Right lung (tissue), 10 donors: ENCODE measurements at places on chromosomes 3 and 15. TPM values are rescaled to one million over a fixed set of nuclear protein-coding genes. Genes with fewer than 3 reads are reported as not detected.

DNA sequence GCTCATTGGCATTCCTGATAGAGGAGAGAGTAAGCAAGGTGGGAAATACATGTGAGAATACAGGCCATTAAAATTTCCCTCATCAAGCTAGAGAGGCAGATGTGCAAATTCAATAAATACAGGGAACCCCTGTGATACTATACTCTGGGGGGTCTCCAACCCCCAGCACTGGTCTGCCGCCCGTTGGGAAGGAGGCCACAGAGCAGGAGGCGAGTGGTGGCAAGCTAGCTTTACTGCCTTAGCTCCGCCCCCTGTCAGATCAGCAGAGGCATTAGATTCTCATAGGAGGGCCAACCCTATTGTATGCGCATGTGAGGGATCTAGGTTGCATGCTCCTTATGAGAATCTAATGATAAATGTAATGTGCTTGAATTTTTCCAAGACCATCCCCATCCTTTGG, 97.1 kb upstream of the PLSCR5 start:
- no peak for DNase-seq

The STAB1 gene
- 43.4 TPM for polyA plus RNA-seq

DNA sequence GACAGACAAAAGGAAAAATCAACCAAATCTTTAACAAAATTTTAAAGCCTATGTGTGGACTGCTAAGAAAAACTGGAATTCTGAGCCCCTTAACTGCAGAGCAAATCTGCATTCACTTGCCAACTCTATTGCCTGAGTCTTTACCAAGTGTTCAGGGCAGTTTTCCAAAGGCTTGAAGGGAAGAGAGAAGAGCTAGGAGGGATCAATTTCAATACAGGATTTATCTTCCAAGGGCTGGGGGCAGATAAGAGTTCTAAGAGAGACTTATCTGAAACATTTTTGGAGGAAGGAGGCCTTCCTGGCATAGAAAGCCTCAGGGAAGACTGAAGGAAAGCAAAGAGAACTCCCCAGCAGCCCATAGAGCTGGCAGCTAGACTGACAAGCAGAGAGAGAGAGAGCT, 31.4 kb upstream of the LSAMP start:
- DNase-seq: no peak

The SLC22A14 gene
- polyA plus RNA-seq: 0.12 TPM

DNA sequence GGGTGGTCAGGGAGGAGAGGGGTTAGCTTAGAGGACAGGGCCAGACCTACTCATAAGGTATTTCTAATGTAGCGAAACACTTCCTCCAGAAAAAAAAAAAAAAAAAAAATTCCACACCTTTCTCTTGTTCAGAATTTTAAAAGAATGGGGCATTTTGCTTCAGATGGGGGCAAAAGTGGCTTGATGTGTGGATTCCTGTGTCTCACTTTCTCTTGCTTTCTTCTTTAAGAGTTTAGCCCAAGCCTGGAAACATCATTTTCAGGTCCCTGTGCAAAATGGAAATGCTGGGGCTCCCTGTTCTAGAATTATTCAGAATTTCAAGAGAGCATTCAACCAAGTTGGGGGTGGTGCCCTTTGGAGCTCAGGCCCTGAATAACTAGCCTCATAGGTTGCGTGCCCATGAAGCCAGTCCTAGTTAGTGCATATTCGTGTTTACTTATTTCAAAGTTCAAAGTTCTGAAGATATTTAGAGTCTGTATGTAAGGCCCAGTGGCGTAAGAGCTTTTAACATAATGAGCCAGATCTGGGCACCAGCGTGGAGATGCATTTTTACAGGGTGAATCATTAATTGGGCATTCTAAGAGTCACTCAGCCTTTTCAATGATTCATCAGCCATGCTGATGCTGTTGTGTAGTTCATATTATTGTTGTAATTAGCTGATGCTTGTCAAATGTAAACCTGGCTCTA, 104.5 kb downstream of the RPLP1 start:
- DNase-seq: no peak

DNA sequence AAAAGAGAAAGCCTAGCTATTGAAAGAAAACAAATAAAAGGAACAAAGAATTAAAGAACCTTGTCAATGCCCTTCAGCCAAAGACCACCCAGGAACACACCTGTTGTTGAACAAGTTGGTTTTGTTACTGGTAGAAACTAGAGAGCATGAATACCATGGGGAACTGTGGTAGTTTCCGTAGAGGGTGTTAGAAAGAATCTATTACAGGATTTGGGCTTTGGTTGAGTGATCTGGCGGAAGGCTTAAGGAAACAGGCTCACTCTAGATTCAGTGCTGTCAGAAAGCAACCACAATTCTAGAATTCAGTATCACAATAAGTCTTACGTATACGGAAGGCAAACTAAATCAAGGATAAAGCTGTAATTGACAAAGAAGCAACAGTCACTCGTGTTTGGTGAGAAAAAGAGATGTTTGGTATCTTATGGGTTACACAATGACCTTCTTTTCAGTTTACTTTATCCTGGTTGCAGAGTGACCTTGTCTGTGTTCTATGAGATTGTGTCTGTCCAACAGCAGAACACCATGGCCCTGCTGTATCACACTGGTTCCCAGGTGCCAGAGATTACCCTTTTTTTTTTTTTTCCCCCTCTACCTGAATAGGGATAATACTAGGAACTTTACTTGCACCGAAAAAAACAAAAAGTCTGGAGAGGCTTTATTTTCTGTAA, 265.9 kb downstream of the SHQ1 start:
- DNase-seq: no peak

- no peak for DNase-seq
These were observed 230.8 kb downstream of the CGGBP1 start for GRCh38 chr3:87828046-87828445.

The ST3GAL6 gene
- 16.3 TPM for polyA plus RNA-seq

The MASP1 gene
- polyA plus RNA-seq: 3.0 TPM

GRCh38 chr3:193831495-193832455, 238.8 kb downstream of the OPA1 start:
- no peak for DNase-seq

DNA sequence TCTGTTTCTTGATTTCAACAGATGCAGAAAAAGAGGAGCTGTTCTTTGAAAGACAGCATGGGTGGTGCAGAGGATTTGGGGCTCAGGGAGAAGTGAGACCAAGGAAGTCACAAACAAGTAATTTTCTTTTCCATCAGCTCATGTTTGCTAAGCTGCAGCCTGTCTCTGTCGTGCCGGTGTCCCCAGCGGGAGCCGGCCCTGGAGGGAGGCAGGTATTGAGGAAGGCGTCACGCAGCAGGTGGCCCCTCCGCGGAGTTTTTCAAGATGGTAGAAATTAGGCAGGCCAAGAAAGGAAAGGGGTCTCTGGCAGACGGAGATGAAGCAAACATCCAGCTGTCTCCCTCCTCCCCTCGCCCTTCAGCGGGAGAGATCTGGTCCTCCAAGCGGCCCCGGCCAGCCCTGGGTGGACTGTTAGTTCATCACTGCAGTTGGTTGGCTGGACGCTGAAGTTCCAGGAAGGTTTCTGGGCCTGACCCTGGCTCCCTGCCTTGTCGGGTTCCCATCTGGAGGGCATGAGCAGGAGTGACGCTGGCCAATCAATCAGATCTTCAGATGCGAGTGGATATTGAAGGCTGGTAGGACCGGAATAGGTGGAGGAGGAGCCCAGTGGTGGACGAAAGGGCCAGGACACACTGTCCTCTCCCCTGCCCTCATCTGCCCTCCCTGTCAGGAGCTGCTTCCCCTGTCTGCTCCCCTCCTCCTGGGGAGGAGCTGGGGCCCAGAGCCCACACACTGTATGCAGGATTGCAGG, 27.7 kb upstream of the MUC4 start:
- DNase-seq: no peak

DNA sequence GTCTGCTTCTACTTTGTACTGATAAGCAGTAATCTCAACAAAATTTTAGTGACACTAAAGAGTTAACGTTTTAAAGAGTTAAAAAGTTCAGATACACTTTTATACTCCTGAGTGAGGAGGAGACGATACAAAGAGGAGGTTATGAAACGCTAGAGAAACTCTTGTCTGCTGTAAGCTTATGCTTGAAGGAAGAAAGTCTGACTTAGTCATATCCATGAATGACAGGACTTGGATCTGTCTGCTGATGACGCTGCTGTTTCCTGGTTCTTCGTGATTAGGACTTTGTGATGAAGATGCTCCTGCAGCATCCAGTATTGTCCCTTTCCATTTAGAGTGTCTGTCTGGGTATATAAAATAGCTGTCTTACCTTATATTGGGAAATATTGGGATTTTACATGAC, 15.8 kb downstream of the TCF12 start:
- no peak for DNase-seq

The BLM gene
- polyA plus RNA-seq: 10.5 TPM

The GOLGA8K gene
- 4.7 TPM for polyA plus RNA-seq

- no peak for DNase-seq
These were observed 404.1 kb downstream of the EPHB1 start for GRCh38 chr3:135199137-135199536.

GRCh38 chr15:66703540-66703941, 1.5 kb downstream of the SMAD6 start:
- no peak for DNase-seq

DNA sequence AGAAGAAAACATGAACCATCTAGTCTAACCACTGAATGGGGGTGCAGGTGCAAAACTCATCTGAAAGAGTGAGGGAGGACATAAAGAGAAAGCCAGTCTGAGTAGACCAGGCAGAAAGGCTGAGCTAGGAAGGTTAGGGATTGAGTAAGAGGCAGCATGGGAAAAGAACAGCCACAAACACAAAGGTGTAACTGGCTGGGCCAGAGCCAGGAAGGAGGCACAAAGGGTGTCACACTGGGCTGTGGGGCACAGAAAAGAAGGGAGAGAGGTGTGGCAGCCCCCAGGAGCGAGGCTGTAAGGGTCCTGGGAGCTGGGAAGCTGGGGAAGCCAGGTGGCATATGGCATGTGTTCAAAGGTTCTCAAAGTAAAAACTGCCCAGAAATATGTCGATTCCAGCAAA, 18.7 kb downstream of the IGSF11 start:
- DNase-seq: no peak

- DNase-seq: no peak
These were observed 3.8 kb upstream of the FRMD4B start for GRCh38 chr3:69389520-69390248.

- no peak for DNase-seq
These were observed 689.6 kb upstream of the NECTIN3 start for GRCh38 chr3:110381992-110382391.

The GRM7 gene
- 0.19 TPM for polyA plus RNA-seq
